Suppressor macrophage treated with lipopolysaccharide for 1 hour (primary cell): ENCODE measurements at places on chromosomes 16 and 17.

DNA sequence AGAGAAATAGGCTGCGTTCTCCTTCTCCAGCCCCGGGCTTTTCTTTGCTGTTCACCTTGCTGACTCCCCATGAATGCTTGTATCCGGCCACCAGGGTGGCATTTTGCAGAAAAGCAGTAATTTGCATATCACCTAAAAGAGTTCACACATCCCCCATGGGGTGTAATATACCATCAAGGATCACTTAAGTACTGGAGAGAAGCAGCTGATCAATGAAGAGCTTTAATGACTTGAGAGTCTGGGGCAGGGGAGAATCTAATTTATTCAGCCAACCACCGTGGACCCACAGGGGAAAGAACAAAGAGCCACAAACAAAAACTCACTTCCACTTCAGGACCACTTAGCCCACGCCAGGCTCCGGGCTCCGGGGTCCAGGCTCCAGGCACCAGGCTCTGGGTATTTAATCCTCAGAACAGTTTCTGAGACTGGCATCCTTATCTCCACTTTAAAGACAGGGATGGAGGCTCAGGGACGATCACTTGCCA is 33.9 kb upstream of the SEC14L1 start:
- no peak for DNase-seq

DNA sequence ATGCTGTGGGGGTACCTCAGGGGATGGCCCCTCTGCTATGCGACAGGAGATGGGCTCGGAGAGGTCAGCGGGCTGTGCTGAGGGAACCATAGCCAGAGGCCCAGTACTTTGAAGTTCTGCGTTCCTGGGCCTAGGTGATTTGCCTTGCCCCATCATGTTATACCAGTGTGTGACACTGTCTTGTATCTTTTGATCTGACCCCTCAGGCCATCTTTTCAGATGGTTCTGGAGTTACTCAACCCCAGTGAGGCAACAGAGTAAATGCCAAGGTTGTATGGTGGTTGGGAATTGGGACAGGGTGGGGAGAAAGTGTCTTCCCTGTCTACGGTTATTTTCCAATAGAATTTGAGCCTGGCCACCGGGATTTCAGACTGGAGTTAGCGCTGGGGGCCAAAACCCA is 8.5 kb downstream of the MSI2 start:
- DNase-seq, result no peak

GRCh38 chr17:17161759-17162158 is 44.4 kb downstream of the PLD6 start:
- DNase-seq, result no peak

DNA sequence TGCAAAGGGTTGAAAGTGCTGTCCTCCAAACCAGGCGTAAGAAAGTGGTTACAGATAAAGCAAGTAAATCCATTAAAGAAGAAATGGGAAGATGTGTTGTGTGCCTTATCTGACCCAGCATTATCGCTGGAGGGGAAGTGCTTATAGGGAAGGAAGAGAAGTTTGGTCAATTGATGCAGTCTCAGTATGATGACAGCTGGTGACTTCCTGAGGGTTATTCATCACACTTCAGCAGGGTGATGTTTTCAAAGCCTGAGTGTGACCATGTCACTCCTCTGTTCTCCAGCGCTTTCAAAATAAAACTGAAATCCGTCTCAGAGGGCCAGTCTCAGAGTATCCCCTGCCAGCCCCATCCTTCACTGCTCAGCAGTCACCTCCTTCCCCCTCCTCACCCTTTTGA is 505.4 kb upstream of the RBFOX1 start:
- DNase-seq, result peak; percentile 72

- peak; percentile 59 for DNase-seq
Measured at GRCh38 chr16:17321824-17322223, 148.9 kb downstream of the XYLT1 start.

DNA sequence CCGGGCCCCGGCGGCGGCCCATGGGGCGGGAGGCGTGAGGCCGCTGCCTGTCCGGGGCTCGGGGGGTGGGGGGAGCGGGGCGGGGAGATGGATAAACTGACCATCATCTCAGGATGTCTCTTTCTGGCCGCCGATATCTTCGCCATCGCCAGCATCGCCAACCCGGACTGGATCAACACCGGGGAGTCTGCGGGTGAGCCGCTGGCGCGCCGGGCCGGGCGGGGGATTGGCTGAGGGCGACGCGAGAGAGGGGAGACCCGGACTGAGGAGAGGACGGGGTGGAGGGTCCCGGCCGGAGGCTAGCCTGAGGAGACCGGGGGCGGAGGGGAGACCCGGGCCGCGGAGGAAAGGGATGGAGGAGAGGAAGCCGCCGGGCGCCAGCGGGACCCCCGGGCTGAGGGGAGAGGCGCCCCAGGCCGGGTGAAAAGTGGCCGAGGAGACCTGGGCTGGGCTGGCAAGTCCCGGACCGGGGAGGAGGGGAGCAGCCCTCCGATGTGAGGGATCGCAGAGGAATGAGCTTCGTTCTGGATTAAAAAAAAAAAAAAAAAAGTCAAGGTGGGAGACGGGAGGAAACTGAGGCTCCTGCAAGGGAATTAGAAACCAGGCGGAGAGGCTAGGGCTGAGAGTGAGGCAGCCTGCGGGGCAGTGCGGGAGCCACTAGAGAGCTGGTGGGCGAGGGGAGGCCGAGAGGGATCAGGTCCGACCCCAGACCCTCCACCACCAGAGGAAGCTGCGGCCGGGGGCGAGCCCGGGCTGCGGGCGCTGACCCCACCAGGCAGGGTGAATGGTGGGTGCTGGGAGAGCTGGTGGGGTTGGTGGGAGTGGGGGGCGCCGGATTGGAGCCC is 526 bp downstream of the MOSMO start:
- DNase-seq, result no peak

- peak; percentile 85 for DNase-seq
Measured at GRCh38 chr16:85296859-85297660, 184.8 kb upstream of the CIBAR2 start.

DNA sequence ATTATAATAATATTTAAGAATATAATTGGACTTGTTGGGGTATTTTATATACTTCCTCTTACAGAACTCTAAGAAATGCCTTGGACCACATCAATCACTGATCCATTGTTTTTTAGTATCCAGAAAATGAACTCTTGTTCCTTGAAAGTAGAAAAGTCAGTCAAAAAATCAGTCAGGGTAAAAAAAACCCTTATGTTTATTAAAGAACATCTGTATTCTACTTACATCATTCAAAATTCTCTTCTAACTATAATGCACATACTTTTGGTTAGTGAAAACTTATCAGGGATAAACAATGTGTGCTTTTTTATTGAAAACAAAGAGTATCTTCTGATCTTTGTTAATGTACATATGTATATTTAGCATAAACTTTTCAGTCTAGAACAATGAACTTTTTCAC is 23.5 kb upstream of the CDR2 start:
- DNase-seq, result no peak

- no peak for DNase-seq
Measured at GRCh38 chr17:58416937-58417299, 416 bp downstream of the RNF43 start.

DNA sequence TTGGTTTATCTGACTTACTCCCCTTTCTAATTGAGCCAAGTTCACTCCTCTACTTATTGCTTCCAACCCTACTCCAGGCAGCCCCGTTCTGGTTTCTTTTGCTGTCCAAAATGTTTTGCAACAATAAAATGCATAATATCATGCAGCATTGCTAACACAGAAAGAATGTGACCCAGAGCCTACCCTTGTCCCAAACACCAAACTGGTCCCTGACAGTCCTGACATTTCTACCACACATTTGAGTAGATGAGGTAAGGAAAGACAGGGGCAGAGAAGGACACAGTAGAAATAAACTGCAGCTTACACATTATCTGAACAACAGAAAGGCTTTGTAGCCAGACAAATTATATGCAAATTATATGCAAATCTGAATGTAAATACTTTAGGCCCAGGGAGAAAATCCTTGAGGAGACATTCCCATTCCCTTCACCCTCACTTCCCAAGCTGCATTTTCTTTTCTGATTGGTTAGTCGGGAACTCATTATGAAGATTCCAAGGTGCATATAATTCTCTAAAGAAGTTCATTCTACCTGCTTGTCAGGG is 31.6 kb downstream of the SOX9 start:
- no peak for DNase-seq

DNA sequence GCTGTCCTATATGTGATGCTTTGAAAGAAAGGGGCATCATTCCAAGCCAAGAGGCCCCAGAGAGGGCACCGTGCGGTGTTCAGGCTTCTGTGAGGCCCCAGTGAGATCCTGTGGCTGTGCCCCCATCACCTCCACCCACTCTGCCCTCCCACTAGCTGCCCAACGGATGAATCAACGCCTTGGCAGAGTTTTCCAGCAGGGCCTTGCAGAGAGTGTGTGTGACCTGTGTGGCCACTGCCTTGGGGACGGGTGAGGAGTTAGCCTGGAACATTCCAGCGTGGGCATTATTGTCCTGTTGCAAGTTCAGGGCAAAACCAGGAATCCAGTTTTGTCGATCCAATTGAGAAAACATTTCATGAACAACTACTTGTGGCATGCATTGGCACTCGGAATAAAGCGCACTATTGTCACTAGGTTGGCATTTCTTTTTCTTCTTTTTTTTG is 53.7 kb downstream of the SF3B3 start:
- DNase-seq, result peak; percentile 10

DNA sequence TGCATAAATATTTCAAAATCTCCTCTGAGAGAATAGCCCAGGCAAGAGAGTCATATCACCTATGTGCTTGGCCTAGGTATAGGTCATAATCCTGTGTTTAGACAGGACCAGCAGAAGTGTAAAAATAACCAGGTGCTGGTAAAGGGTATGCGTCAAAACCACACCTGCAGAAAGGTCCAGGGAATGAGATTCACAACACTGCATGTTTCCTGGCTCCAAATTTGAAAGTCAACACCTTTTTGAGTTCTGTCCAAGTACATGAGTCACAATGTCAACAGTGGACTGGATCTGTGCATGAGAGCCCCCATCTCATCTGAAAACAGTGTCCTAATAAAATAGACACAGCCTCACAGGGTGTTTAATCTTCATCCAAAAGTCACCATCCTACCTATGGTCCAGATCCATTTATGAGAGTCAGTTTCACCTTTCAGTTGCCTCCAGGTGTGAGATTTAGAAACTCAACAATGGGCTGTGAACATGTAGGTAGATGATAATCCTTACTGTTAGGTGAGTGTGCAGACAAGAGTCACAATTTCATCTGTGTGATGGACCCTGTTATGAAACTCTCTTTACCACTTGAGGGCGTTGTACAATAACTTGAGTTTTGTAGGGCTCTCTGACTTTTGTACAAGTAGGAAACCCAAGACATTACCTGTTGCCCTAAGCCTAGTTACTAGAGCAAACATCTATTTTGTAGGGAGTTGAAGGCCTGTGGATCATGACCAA is 2100.7 kb downstream of the TP53TG3F start:
- no peak for DNase-seq

DNA sequence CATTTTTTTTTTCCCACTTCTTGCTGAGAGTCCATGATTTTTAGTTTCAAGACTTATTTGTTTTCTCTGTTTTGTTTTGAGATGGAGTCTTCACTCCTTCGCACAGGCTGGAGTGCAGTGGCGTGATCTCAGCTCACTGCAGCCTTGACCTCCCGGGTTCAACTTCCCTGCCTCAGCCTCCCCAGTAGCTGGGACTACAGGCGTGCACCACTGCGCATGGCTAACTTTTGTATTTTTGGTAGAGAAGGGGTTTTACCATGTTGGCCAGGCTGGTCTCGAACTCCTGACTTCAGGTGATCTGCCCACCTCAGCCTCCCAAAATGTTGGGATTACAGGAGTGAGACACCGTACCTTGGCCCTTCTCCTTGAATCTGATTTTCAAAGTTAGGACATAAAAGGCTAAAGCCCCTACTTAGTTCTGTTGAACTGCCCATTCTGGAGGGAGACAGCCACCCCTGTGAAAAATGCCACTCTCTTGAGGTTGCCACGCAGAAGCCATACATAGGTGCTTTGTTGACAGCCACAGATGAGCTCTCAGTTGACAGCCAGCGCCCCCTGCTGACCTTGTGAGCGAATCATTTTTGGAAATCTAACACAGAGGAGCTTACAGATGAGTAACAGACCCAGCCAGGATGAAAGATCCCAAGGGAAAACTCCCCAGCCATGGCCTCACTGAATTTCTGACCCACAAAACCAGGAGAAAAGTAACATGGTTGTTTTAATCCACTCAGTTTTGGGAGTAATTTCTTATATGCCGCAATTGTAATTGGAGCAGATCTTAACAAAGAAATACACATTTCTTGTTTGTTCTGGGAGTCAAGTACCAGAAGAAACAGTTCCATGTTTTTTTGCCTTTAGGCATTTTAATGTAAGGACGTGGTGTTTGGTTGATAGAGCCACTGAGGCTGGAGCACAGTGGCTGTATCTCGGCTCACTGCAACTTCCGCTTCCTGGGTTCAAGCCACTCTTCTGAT is 38.8 kb downstream of the PKD1L3 start:
- peak; percentile 90 for DNase-seq

- no peak for DNase-seq
Measured at GRCh38 chr17:64042700-64043485, 22.5 kb upstream of the ICAM2 start.
